ENCODE measurements at places on chromosomes 2 and 18.

GRCh38 chr2:199457147-199458008 lies at the start of gene SATB2:
Gene SATB2 (minus strand): TSS chr2:199457939. CDS start chr2:199456037, 1,902 bp downstream.
- peak; percentile 65 for DNase-seq

GRCh38 chr2:8376603-8377410 lies 305.0 kb upstream of the ID2 start:
- DNase-seq = no peak

GRCh38 chr2:240619506-240620148 lies 5.7 kb upstream of the GPR35 start:
- no peak for DNase-seq

- DNase-seq = no peak
Measured at GRCh38 chr2:203418271-203418670, 90.1 kb downstream of the ABI2 start.

DNA sequence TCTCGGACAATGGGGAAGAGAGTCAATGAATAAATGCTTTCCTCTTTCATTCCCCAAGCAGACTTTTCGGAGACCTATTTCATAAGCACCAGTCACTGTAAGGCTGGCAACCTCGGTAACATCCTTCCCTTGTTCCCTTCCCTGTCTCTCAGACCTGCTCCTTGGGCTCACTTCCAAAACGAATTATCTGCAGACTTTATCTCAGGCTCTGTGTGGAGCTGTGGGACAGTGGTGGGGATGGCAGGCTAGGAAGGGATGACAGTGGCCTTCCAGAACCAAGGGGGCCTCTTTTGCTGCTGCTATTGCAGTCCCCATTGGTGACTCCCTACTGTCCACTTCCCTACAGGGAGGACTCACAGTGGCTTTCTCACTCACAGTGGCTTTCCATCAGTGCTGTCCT lies 185.6 kb upstream of the MEX3C start:
- no peak for DNase-seq
